RWPE2 (cell line): ENCODE measurements at places on chromosomes 16 and 17.
A peak's percentile ranks its signal among the peaks of the same experiment; 100 is the strongest.

DNA sequence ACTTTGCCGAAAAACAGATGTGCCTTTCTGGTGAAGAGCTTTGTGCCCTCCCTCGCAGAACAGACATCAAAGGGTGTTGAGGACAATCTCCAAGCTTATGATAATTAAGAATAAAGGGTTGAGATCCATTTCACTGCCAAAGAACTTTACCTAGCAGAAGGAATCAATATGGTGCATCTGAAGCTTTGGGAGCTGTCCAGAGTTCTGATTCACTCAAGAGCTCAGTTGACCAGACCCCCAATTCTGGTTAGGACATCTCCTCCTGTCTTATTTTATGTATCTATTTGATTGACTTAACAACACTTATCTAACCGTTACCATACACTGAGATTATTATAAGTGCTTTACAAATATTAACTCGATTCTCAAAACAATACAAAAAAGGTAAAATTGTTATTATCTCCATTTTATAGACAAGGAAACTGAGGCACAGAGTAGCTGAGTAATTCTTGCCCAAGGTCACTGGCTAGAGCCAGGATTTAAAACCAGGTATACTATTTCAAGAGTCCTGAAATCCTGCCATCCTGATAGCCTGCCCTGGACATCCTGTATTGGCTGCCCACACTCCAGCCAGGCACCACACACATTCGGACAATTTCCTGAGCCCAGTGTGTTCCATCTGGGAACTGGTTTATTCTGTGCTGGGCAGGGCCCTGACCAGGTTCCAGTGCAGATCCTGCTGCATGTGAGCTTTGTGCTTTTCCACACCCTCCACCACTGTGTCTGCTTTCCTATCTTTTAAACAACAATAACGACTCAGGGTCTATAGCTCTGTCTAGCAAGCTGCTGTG, 29.8 kb downstream of the PITPNM3 start:
- DNase-seq, result no peak

GRCh38 chr16:24516900-24517669, 22.3 kb upstream of the RBBP6 start:
- DNase-seq, result no peak

GRCh38 chr17:59292174-59292523, 39.3 kb upstream of the YPEL2 start:
- no peak for DNase-seq

DNA sequence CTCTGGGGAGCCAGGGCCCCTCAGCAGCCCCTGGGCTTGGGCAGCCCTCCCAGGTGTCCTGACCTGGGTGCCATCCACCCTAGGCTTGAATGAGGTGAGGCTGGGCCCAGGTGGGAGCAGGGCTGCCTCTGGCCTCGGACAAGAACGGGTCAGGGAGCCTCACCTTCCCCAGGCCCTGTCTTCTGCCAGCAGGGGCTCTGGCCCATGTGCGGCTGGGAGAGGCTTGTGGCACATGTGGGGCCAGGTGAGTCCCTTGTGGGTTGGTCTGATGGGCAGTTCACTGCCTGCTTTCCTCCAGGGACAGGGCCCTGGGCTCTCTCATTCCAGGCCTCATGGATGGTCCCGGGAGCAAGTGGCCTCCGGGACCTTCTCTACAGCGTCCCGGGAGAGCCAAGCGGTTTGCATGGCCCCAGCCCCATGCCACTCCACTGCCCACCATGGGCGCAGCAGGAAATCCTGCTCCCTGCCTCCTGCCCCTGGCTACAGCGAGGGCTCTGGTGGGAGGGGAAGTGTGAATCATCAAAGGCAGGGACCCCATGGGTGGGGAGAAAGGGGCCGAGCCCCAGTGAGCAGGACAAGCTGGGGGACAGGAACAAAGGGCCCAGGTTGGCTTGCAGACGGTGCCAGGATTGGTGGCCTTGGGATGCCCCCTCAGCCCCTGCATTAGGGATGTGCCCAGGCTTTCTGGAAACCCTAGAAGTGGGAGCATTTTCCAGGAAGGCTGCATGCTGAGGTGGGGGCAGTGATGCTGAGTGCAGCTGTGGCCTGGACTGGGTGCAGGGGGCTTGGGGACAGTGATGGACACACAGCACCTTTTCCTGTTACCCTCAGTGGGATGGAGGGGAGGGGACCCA, 12.2 kb downstream of the VASN start:
- no peak for DNase-seq

GRCh38 chr17:50689956-50690886, 17.5 kb downstream of the ANKRD40 start:
- no peak for DNase-seq

GRCh38 chr17:79114458-79115301, 40.1 kb downstream of the ENGASE start:
- no peak for DNase-seq

- no peak for DNase-seq
Observed at GRCh38 chr17:36184023-36184765, 7.8 kb upstream of the TBC1D3B start.

- no peak for DNase-seq
Observed at GRCh38 chr17:29138971-29139691, 41.1 kb downstream of the MYO18A start.

DNA sequence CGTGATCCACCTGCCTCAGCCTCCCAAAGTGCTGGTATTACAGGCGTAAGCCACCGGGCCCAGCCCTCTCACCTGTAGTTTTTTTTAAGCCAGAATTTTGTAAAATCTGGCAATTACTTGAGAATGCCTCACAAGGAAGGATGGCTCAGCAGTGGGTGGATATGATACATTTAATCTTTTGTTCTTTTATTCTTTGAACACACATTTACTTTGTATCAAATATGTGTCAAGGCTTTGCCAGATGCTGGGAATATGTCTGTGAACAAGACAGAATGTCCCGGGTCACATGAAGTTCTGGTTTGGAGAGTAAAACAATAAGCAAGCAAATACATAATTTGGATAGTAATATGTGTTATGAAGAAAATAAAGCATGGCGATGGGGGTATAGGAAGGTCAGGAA, 4.9 kb upstream of the COPS3 start:
- DNase-seq, result no peak

DNA sequence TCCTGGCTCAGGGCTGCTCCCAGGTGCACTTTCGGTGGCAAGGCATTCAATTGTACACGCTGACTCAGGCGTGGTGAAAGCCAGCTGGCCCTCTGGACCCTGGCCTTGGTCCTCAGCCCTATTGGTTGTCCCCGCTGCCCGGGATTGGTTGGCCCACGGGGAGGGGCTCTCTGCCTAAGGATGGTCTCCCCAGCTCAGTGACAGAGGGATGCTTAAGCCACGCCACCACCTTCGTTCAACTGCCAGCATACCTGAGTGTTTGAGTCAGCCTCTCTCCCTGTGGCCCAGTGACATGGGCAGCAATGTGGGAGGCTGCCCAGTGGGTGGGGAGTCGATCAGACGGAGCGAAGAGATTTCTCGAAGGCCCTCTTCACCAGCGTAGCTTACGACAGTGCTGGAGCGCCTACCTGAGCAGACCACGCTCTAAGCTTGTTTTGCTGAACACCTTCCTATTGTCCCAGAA, 30.3 kb downstream of the IRF8 start:
- no peak for DNase-seq

- DNase-seq, result no peak
Observed at GRCh38 chr17:75266316-75267152, 4.5 kb downstream of the MIF4GD start.

DNA sequence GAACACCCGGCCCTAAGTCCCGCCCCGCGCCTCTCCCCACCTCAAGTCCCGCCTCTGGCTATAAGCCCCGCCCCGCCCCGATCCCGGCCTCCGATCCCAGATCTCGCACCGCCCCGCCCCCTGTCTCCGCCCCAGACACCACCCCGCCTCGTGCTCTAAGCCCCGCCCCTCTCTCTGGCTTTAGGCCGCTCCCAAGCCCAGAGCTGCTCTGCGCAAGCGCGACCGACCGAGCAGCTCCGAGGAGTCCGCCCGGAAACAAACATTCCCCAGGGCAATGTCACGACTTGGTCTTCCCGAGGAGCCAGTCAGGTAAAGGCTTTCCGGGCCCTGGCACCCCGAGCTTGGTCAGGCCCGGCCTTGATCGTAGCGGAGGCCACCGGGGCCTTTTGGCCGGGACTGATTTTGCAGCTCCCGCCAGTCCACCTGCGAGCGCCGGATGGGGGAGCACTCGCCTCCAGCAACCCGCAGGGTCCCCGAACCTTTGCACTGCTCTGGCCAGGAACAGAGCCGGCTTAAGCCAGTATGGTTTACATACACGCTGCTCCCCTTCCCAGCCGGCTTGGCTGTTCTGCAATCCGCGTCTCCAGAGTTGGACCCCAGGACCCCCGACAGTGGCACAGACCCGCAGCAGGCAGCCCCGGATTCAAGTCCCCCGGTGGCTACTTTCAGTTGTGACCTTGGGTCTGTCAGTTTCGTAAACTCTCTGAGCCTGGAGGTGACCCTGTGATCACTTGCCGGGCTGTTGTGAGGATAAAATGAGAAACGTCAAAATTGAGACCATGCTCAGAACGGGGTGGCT, at the start of gene NUDT7:
Gene NUDT7, plus strand, starts transcription at position 206 of the 799 bp plus-strand sequence. Its CDS starts 69 bp downstream, at position 275.
- peak; percentile 99 for DNase-seq

DNA sequence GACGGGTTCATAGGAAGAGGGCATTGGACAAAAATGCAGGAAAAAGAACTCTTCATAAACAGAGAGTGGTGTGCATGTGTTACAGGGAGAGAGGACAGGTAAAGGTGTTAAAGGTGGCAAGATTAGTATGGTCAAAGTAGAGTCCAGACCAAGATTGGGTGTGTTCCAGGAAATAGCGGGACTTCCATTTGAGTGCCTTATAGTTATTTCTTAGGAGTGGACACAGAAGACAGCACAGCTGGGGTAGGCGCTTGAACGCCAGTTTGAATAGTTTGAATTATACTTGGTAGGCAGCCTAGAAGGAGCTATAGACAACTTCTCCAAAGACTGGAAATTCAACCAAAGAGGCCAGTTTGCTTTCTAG, 63.4 kb downstream of the MAP2K6 start:
- no peak for DNase-seq

- peak; percentile 45 for DNase-seq
Observed at GRCh38 chr17:81492202-81492601, 20.4 kb downstream of the ACTG1 start.

GRCh38 chr17:33469421-33469820, 176.3 kb upstream of the ASIC2 start:
- DNase-seq, result no peak

GRCh38 chr16:86391984-86392383, 118.3 kb upstream of the FOXF1 start:
- no peak for DNase-seq

GRCh38 chr17:74750327-74751069, 2.1 kb downstream of the NHERF1 start:
- no peak for DNase-seq

GRCh38 chr17:68646626-68647526, 45.7 kb upstream of the FAM20A start:
- DNase-seq, result no peak

GRCh38 chr16:85136702-85137322, 24.5 kb upstream of the CIBAR2 start:
- DNase-seq, result no peak

DNA sequence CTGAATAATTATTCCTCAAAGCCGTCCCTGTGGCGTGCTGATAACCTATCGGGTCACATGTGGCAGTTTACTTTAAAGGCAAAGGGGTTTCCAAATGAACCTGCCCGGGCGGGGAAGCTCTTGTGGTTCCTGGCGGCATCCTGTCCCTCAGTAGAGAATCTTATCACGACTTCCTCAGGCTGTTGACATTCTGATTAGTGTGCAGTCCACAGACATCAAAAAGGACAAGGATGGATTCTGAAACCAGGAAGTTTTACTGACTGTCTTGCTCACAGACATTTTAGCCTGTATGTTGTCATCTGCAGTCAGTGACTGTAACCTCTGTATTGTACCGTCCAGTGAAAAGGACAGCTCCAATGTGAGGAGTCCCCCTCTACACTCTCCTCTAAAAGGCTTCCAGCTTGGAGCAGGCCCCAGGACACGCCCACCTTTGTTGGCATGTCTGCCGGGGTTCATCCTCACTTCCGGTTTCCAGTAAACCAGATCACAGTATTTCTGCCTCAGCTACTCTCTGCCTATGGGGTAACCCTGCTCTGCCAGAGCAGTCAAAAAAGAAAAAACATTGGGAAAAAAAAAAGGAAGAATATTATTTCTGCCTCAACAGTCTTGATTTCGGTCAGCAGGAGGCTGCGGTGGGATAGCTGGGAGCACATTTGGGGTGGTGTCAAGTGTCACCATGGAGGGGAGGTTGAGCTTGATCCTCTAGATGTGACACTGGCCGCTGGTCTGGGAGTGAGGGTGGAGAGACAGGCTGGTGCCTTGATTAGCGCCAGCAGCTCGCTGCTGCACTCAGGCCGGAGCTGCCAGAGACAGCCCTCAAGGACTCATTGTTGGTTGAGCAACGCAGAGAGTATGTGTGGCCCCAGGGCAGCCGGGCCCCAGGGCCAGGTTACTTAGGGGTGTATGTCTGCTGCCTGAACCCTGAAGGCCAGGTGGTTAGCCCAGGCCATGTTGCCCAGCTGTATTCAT, 89.0 kb upstream of the DNAH17 start:
- peak; percentile 55 for DNase-seq

GRCh38 chr16:22625967-22626366, 115.3 kb downstream of the NPIPB5 start:
- no peak for DNase-seq

- no peak for DNase-seq
Observed at GRCh38 chr17:33874617-33875060, 380.4 kb upstream of the CCL2 start.

DNA sequence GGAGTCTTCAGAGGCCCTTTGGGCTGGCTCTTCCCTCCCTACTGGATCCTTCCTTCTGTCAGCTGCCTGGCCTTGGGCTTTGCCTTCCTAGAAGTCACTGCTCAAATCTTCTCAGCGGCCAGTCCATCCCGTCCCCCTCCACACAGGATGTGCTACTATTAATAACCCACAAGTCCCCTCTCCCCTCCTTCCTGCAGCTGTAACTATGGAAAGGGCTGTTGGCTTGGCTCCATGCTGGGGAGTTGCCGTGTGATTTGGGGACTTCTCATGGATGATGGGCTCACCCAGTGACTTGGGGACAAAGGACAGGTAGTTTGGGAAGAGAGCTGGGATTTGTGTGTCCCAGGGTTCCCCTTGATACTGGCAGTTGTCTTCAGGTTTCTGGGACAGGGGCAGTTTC, 19.4 kb downstream of the TMEM94 start:
- no peak for DNase-seq

GRCh38 chr16:30398661-30399434, 3.6 kb downstream of the ZNF48 start:
- no peak for DNase-seq
